H9 (cell line): ENCODE measurements at places on chromosomes 16 and 17.

DNA sequence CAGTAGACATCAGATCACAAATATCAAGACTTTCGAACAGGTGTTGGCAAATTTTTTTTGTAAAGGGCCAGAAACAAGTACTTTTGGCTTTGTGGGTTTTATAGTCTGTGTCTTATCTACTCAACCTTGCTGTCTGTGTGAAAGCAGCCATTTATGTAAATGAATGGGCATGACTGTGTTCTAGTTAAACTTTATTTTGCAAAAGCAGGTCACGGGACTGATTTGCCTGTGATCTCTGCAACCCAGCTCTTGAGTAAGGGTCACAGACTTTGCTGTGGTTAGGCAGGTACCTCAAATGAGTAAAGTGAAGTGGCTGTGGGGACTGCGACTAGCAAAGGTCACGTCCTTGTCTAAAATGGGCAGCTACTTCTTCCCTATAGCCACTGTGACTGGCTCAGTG lies 136.5 kb downstream of the FTO start:
- no peak for DNase-seq

DNA sequence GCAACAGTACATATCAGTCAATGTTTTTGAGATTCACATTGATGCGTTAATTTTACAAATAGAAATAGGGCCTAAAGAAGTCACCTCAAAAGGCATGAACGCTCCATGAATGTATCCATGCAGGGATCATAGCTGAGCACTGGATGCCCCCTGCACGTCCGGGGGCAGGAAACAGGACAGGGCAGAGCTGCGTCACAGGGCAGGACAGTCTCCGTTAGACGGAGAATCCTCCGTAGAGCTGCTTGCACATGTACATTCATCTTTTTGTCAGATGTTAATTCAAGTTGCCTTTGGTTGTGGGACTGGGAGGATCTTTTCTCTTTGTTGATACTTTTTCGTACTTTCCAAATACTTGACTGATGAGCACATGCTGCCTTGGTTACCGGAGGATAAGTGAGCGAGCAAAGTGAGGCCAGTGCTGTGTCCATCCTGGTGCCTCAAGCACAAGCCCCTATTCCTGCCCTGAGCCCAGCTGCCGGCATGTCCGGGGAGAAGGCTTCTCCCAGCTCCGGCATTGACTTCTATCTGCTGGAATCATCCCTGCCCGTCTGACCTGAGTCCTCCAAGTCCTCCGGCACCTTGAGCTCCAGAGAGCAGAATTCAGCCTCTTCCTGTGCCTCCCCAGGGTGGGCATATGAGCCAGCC lies 15.0 kb downstream of the GAA start:
- peak; percentile 23 for DNase-seq

GRCh38 chr17:40024901-40025300 lies 9.7 kb downstream of the CSF3 start:
- DNase-seq: no peak

DNA sequence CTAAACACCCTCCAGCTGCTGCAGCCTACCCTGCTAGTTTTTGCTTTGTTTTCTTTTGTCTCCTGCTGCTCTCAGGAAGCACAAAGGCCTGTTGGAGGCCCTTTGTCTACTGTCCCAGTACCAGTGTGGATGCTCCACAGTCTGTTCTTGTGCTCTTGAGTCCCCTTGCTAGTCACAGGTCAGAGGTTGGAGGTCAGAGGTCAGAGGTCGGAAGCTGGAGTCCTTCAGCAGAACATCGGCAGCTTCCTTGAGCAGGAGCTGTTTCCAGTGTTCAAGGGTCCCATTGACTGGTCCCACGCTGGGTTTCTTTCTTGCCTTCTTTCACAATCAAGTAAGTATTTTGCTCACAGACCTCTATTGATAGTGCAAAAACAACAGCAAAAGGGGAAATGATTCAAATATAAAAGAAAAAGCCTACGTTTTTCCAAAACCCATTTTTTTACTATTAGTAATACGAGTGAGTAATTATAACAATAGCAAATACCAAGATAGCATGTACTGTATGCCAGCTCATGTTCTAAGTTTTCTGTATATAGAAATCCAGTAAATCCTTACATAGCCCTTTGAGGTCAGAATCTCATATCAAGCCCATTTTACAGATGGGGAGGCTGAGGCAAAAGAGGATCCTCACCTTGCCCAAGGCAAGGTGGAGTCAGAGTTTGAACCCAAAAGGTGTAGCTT lies 10.9 kb upstream of the IL34 start:
- no peak for DNase-seq

- no peak for DNase-seq
Observed at GRCh38 chr16:85006639-85007038, 4.7 kb downstream of the ZDHHC7 start.
